ENCODE measurements at places on chromosomes 13 and 19.
A peak's percentile ranks its signal among the peaks of the same experiment; 100 is the strongest.

DNA sequence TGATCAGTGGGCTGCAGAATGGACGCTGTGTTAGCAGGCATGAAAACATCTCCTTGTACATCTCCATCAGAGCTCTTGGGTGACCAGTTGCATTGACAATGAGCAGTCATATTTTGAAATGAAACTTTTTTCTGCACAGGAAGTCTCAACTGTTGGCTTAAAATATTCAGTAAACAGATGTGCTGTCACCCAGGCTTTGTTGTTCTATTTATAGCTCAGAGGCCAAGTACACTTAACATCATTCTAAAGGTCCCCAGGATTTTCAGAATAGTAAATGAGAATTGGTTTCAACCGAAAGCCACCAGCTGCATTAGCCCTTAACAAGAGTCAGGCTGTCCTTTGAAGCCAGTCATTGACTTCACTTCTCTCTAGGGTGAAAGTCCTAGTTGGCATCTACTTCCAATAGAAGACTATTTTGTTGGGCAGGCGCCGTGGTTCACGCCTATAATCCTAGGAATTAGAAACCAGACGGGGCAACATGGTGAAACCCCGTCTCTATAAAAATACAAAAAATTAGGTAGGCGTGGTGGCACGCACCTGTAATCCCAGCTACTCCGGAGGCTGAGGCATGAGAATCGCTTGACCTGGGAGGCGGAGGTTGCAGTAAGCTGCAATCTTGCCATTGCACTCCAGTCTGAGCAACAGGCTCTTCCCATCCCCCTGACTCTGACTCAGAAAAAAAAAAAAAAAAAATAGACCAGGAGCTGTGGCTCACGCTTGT is 7.9 kb upstream of the PDE4A start:
- no peak for DNase-seq

DNA sequence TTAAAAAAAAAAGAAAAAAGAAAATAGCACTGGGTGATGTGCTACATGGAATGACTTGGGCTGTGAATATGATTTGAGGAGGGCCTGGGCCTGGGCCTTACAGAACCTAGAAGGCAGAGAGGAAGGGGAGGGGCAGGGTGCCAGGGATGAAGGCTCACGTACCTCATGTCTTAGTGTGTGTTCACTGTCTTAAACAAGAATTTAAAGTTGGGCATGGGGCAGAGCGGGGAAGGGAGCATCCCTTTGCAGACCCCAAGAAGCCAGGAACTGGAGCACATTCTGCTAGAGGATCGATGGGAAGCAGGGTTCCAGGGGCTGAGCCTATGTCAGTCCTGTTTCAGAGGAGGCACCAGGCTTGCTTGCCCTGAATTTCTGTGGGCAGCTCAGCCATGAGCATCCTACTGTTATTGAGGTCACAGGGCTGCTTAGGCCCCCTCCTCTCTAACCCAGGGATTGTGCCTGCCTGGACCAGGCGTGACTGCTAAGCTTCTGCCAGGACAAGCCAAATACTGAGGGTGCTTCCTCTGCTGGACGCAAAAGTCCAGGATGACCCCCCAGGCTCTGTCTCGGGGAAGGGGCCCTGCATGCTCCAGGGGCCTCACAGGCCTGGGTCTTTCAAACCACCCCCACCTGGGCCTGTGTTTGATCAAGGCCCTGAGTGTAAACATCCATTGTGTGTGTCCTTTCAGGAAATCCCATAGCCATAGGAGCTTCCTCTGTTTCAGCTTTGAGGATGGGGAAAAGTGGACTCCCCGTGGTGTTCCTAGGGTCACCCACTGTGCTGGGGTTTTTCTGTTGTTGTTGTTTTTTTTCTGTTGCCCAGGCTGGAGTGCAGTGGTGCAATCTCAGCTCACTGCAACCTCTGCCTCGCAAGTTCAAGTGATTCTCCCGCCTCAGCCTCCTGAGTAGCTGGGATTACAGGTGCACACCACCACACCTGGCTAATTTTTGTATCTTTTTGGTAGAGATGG is 4.8 kb downstream of the LSR start:
- no peak for DNase-seq

DNA sequence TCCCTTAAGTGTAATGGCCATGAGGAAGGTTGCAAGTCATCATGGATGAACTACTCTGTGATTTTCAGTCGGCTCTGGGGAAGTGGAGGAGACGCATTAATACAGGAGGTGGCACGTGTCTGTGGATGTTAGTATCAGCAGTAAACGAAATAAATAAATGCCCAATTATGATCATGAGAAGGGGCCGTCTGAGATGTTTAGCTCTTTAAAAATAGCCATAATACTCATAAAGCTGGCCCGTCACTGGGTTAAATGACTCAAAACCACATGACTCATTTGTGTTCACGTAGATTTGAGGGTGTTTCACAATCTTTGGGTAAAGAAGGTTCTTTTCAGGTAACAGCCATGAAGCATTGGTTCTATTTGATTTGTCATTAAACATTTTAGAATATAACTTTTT is 620.6 kb downstream of the GPC6 start:
- no peak for DNase-seq

DNA sequence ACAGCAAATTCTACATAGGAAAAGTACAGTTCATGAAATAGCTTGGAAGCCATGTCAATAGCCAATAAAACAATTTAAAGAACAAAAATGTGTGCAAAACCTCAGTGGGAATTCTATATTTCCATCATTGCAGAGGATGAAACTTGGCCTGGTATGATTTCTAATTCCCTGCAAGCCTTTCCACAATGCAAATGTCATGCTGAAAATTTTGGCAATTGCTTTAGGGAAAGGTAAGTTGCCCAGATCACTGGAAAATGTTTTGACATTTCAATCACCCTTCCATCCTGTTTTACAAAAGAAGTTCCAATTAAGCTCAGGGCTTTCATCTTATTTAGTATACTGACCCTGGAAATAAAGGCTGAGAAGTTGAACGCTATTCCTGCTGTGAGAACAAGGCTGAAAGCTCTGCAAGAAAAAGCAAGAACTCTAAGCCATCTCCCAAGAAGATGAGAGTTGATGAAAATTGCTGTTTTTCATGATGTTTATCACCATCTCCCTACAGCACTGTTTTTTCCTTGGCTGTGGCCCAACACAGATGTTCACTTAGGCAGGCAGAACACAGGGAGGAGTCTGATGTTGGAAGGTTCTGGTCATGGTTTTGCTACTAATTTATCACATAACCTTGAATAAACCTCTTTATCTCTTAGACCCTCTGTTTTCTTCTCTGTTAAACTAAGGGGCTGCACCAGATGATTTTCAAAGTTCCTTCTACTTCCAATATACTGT is 263.7 kb downstream of the KCTD12 start:
- no peak for DNase-seq

DNA sequence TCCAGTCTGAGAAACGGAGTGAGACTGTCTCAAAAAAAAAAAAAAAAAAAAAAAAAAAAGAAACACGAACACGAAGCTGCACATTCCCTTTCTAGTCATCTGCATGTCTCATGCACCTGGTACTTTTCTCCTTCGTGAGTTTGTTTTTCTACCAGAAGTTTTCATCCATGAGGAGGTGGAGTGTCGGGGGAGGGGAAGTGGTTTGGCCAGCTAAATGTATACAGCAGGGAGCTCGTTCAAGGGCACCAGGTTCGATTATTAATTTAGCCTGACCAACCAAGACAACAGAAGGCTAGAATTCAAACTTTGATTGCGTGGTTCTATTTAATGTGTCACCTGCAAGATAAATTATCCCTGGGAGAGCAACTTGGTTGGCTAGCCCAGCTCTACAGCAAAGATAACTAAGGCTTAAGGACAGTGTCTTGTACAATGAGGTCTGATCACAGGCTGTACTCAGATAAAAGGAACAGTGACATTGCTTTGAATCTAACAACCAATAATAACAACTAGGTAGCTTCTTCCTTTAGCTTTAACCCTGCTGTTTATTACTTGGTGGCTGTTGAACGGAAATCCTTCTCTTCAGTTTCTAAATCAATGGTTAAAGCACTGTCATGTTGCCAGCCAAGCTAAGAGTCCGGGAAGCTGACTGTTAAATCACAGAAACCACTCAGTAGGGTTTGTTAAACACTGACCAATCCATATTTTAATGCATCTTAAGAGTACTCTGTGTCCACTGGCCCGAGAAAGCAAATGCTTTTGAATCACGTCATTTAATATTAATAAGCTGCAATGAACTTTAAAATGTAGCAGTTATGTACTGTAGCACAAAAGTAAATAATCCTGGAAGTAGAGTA is 98.4 kb upstream of the STARD13 start:
- no peak for DNase-seq

GRCh38 chr13:23817830-23818229 is 71.4 kb downstream of the MIPEP start:
- DNase-seq = no peak

DNA sequence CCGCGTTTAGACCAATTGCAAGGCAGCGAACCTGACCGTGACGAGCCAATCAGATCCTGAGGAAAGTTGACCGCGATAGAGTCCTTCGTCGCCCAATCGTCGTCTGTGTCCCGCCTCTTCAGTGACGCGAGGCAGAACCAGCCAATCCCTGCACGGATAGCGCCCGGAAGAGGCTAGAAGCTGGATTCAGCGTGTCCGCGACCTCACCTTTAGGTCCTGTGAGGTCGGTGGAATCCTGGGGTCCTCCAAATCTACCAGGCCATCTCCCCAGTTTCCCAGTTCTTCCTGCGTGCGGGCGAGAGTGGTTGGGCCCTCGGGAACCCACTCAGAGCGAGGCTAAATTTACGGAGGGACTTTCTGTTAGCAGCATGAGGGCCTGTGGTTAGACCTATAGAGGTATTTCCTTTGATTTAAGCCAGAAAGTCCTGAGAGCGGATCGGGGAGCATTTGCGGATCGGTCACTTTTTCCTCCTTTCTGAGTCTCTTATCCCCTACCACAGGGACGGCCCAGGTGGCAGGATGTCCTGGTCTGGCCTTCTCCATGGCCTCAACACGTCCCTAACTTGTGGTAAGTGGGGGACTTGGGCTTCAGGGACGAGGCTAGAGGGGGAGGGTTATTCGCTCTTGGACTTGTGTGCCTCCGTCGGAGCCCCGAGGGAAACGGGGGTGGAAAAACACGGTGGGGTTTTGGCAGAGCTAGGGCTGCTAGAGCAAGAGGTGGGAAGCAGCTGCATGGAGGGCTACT is at the start of gene MRPS12:
MRPS12 (plus strand) TSS at position 169 of the 745 bp plus-strand sequence; CDS start at position 520, 351 bp downstream.
- DNase-seq = peak; percentile 95

DNA sequence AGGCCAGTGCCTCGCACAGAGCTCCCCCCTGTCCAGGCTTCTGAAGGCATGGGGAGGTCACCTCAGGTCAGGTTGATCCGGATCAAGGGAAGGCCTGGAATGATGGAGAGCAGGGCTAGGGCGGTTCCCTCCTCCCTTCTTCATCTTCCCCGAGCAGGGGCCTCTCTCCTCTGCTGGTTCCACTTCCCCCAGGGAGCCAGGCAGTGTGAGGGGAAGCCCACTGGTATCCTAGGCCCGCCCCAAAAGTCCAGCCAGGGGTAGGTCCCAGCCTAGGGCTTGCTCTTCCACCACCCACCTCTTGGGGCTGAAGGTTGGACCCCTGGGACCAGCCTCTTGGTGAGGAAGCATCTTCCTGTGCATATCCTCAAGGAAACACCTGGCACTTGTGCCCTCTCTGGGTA is 16.4 kb upstream of the PRR19 start:
- no peak for DNase-seq

GRCh38 chr13:29591310-29591709 is 4.2 kb downstream of the SLC7A1 start:
- no peak for DNase-seq

DNA sequence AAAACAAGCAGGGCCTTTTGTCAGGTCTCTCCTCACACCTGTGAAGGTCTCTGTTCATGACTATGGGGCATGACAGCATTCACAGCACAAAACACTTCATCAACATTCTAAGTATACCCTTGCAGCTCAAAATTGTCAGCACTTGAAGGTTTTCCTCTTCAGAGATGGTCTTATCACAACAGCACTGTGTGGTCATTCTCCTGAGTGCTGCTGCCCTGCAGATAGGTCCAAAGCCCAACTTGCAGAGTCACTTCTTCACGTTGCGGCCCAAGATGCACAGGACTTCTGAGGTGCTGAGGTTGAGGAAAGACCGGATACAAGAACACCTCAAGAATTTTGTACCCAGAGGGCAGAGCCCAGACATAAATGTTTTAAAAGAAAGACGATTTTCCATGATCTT is 574.5 kb downstream of the UQCRFS1 start:
- no peak for DNase-seq

DNA sequence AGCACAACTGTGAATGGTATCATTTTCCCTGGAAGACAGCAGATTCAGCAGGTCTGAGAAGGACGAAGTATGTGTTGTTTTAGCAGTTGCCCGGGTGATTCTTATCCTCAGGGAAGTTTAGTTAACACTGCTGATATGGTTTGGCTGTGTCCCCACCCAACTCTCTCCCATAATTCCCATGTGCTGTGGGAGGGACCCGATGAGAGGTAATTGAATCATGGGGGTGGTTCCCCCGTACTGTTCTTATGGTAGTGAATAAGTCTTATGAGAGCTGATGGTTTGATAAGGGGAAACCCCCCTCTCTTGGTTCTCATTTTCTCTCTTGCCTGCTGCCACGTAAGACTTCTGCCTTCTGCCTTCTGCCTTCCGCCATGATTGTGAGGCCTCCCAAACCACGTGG is 81.0 kb upstream of the UBAC2 start:
- no peak for DNase-seq

DNA sequence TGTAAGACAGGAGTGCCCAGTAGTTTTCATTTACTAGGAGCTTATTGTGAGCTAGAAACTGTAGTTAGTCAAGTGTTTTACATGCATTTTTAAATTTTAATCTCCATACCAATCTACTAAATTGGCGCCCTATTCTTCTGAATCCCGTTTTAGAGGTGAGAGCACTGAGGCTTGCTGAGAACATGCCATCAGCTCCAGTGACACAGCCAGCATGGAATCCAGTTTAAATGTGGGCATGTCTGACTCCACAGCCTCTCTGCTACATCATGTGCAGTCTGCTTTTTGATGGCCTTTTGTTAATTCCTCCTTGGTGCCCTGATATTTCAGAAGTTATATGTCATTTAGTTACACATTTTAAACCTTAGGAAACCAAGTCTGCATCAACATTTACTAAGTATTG is 325.4 kb downstream of the DLEU7 start:
- DNase-seq = no peak

DNA sequence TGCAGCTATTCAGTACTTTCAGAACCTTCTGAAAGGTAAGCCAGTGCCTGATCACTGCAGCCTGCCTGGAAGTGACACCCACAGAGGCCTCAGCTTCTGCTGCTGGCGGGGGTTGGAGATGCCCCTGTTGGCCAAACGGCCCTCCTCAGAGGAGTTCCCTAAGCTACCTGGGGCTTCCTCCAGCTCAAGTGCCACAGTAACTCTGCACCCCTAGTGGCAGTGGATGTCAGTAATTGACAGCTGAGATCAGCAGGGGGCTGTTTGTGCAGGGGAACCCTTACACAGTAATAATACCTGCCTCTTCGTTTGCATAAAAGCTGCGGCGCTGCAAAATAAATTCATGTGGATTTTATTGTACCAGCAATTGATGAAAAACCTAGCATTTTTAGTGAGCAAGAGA is 28.9 kb downstream of the TDRD12 start:
- DNase-seq = no peak
